ENCODE measurements at places on chromosomes 6 and 20.

- DNase-seq, result peak; percentile 50
Measured at GRCh38 chr6:161418463-161418945, 144.6 kb upstream of the AGPAT4 start.

GRCh38 chr6:63444768-63445167, 125.0 kb upstream of the LGSN start:
- DNase-seq, result no peak

- DNase-seq, result no peak
Measured at GRCh38 chr6:101443315-101443714, 49.8 kb downstream of the GRIK2 start.

DNA sequence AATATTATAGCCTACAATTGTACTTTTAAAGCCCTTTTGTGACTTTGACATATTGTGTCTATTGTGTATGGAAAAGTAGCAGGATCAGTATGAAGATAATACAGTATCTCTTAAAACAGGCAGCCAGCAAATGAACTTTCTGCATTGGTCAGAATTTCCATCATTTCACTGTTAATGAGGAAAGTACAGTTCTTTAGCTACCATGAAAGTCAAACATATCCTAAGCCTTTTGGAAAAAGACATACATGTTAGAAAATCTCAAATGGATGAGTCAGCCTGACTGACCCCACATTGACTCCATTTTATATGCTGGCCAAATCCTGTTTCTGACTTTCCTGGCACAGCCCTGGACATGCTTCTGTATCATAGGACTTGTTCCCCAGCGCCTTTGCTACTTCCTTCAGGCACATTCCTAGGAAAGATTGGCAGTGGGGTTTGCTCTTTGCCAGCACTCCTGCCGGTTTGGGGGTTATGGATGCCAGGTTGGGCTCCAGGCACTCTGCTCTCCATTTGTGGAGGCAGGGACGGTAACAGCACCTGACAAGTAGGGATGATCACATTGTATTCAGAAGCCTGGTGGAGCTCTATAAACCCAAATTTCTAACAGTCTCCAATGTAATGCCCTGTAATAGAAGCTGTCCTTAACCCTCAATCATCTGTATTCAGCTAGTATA, 43.7 kb downstream of the TOP1 start:
- no peak for DNase-seq

DNA sequence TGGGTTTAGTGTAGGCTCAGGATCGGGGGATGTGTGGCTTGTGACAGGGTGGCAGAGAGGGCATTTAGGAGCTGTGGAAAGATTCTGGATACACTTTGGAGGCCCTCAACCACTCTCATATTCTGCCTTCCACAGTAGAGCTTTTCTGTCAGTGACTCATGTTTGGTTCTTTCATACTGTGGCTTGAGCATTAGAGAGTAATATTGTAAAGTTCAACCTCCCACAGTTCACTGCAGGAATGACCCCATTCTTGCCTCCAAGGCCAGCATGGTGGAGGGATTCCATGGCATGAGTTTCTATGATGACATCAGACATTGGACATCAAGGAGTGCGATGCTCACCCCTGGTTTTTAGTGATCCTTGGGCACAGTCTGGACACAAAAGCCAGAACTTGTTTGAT, 50.9 kb downstream of the DTD1 start:
- no peak for DNase-seq

DNA sequence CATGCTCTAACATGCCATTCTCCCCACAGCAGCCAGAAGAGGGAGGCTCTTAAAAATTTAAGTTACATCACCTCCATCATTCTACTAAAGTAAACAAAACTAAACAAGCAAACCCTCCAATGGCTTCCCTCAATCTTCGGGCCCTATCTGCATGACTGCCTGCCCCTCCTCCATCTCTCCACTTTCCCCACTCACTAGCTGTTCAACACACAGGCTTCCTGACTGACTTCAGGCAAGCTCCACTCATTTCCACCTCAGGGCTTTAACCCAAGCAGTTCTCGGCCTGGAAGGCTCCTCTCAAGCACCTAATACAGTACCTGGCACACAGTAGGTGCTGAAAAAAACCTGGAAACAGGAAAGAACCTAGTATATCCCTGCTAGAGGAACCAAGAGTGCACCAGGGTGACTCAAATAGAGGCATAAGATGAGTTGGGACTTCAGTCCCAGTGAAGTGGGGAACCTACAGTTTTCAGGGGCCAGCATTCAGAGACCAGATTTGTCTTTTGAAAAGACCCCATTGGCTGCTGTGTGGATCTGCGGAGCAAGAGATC, 2.8 kb downstream of the AHCY start:
- DNase-seq, result no peak

DNA sequence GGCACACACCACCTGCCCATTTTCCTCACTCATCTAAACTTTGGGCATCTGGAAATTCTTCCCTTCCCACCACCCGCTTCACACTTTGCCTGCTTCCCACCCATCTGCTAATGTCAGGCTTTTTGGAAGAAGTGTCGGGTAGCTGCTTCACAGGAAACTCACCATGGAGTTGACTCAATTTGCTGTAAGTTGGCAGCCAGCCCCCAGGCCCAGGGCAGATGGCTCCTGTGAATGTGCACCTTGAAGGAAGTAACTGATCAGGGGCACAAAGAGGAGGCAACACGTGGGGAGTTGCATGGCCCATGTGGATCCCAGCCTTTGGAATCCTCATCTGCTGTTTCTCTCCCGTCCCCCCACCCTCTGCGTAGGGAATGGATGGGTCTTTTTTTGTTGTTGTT, 87.3 kb downstream of the PPP1R14C start:
- no peak for DNase-seq

GRCh38 chr20:38412877-38413577, 22.1 kb downstream of the SNHG17 start:
- no peak for DNase-seq

DNA sequence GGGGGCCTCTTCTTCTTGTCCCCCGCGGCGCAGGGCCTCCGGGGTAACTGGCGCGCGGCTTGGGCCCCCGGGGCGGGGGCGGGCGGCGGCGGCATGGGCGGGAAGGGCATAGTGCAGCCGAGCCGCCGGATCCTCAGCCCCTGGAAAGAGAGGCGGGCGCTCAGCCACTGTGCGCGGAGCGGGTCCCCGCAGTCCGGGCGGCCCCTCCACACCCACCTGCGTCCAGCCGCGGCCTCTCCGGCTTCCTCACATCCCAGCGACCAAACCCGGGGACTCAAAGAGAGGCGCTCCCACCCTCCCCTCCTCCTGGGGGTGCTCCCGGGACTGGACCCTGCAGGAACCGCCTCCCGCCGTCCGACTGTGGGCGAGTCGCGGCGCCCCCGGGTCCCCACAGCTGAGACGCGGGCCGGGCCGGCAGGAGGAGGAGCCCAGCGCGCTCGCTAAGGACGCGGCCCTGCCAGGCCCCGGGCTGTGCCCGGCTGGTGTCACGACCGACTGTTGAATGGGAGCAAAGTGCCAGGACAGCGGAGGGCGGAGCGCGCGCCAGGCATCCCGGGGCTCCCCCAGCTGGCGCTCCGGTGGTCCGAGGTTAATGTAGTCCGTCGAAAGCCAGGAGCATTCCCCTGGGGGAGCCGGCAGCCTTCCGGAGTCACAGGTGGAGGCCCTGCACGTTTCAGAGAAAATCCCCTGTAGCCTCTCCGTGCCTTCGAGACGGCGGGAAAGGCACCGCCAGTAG, at the start of gene PRR18:
Gene PRR18 (minus strand): TSS at position 360 of the 736 bp plus-strand sequence. CDS start 250 bp downstream, at position 110.
- no peak for DNase-seq

DNA sequence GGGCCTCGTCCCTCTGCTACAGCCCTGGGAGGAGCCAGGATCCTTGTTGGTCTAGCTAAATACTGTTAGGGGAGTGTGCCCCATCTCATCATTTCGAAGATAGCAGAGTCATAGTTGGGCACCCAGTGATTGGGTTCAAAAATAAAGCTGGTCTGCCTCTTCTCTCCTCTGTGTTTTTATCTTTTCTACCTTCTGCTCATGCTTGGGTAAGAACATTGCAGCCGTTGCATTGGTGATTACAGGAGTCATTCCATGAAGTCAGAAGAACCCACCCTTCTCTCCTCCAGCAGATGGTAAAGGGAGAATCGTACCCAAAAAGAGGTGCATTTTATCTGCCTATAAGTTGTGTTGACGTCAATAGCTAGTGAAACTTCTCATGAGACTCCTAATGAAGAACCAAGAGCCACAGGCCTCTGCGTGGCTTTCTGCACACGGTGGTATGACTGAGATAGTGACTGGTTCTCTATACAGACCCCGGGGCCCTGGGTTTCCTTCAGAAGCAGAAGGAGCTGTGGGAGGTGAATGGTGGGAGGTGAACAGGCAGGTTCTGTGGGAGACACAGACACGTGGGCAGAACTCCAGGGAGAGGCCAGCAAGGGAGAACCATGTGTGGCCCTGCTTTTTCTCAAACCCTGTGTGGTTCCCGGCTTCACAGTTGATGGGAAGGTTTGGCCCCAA, 5.7 kb upstream of the FAM209A start:
- DNase-seq, result no peak

- no peak for DNase-seq
Measured at GRCh38 chr20:47776639-47777038, 8.6 kb downstream of the SULF2 start.

DNA sequence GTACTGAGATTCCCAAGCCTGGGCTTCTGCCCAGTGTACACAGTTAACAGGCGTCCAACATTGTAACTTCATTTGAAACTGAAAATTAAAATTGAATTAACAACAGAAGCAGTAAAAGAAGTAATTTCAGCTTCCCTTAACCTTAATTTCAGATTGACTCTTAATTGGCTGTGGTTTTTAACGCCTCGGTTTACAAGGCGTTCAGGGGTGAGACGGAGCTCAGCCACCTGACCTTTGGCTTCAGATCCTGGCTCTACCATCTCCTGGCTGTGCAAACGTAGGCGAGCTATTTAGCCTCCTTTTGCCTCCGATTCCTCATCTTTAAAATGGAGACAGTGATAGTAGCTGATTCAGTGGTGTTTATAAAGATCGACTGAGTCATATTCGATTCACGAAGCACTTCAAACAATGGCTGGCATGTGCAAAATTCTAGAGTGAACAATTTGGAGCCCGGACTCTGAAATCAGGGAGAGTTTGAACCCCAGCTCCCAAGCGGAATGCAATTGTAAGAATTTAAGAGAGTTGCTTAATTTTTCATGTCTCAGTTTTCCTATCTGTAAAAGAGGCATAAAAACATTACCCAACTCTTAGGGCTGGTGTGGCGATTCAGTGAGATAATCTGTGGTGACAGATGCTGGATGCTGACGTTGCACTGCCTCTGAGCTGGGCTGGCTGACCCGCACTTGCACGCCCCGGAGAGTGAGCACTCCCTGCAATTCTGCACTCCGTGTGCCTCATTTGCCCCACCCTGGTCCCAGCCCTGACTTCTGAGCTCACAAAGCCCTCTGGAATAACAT, 23.5 kb upstream of the OCSTAMP start:
- DNase-seq, result no peak

- no peak for DNase-seq
Measured at GRCh38 chr6:118218156-118218555, 311.1 kb downstream of the SLC35F1 start.

GRCh38 chr6:144647971-144648651, 363.0 kb downstream of the UTRN start:
- DNase-seq, result no peak

DNA sequence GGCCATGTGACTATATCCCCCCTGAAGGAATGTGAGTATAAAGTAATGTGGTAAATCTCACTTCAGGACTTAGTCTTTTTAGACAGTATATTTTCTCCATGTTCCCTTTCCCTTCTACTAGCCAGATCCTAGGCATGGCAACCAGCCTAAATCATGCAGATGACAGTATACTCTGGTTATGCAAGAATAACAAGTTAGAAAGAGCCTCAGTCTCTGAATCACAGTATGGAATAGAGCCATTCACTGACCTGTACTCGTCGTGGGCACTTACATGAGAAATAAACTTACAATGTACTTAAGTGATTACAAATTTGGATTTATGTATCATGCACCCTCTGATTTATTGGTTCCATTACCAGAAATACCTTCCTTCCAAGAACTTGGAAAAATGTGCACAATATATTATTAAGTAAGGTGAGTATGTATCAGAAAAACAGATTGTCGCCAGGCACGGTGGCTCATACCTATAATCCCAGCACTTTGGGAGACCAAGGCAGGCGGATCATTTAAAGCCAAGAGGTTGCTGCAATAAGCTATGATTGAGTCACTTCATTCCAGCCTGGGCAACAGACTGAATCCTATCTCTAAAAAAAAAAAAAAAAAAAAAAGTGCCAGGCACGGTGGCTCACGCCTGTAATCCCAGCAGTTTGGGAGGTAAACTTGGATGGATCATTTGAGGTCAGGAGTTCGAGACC, 25.1 kb upstream of the FAM8A1 start:
- DNase-seq, result no peak

DNA sequence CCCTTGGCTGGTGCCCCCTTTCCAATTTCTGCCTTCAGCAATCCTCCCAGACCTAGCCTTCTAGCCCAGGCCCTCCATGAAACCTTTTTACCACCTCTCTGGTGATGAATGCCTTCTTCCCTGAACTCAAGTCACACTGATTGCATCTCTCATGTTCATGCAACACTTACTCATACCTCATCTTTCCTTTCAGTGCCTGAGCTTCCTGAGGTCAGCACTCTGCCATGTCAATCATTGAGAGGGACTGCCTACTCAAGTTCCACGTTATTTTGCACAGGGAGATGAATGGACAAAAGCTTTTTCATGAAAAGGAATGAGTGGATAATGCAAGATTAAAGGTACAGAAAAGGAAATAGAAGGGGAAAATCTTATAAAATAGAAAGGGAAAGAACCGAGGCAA, 60.1 kb upstream of the PLEKHG1 start:
- DNase-seq, result no peak

Measured in CD4-positive, alpha-beta T cell treated with Interleukin-17A for 1 hour (primary cell).